ENCODE measurements at places on chromosomes 6 and 20.
A peak's percentile ranks its signal among the peaks of the same experiment; 100 is the strongest.

DNA sequence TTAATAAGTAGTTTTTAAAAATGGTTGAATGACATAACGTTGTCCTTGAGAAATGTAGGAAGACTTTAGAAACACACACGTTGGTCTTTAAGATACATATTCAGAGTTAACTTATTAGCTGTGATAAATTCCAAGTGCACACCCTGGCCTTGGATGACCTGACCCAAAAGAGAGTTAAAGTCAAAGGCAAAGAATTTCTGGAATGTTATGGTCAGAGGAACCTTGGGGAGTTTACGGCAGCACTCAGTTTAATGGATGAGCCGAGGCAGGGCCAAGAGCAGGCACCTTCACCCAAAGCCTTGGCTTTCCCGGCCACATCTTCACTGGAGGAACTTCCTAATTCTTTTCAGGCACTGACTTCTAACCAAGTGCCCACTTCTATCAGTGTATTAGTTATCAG lies 200.5 kb downstream of the SMOC2 start:
- no peak for DNase-seq

DNA sequence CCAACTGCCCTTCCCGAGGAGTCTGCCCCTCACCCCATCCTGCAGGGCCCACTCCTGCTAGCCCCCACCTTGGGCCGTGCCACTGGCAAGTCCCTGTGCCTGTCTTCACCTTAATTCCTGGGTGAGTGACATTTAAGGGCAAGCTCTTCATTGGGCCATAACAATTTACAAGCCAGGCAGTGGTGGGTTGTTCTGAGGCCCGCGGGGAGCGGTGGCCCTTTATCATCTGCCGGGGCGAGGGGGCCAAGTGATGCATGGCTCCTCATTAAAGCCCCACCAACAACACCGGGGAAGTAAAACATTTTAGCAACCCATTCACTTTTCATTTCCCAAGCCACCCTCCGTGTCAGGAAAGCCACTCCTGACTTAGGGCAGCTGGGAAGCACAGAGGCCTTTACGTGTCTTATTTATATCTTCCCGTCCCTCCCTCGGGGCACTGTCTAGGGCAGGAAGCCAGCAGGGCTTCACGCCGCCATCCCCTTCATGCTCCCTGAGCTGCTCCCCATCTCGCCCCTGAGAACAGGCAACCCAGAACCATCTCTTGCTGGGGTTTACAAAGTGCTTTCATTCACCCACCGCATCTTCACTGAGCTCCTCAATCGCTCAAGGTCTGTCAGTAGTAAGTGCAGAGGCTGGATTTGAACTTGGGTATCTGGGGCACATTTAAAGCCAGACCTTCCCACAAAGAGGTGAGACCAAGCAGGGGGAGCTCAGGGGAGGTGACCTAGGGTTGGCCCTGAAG lies 55.5 kb upstream of the CCDC167 start:
- no peak for DNase-seq

DNA sequence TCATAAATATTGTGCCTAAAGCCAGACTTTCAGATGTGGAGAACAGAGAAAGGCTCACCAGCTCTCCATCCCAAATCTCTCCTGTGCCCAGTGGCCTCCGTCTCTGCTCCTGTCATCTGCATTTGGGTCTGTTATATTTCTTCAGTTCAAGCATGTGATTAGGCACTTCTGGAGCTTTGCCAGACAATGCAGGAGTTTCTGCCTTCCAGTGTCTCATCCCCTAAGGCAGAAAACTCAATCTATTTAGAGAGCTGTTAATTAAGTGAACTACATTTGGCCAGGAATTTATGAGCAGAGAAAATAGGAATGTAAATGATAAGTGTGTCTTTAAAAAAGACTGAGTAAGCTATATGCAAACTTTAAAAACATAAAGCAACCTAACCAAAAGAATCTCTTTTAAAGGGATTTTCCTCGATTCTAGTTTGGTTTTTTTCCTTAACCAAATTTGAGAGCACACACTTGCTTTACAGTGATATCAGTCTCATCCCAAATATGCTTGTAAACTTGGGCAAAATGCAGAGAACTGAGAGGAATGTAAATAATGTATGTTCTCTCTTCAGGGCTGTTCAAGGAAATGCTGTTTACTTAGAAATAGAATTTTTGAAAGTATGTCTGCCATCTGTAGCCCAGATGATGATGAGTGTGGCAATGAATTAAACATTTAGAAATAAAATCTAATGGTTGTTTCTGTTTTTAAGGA lies 113.9 kb downstream of the ELOVL4 start:
- DNase-seq, result no peak

- DNase-seq, result peak; percentile 75
Observed at GRCh38 chr6:132715204-132715603, 1.3 kb upstream of the VNN1 start.

All from globus pallidus (tissue), 1 donor.